ENCODE measurements at places on chromosomes 6 and 20. TPM values are rescaled to one million over a fixed set of nuclear protein-coding genes. Genes with fewer than 3 reads are reported as not detected.

The SLC17A3 gene
- total RNA-seq: 0.76 TPM

The CLDN20 gene
- total RNA-seq: not detected

The STX11 gene
- total RNA-seq: 29.0 TPM

The SIRPA gene
- total RNA-seq: not detected

- DNase-seq: no peak
These were observed 34.3 kb downstream of the PHF20 start for GRCh38 chr20:35806075-35806474.

DNA sequence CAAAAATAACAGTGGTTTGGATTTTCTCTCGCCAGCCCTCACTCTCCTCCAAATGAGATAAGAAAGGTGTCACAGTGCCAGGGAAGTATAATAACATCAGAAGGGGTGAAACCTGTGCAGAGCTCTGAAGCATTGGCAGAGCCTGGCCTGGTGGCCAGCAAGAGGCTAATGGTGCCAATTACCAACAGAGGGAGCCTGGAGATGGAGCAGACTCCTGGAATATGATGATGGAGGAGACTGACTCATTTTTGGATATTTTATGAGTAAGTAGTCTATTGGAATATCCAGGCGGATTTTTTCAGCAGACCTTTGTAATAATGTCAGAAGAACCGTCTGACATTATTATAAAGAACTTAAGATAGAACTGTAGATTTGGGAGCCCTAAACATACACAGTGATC lies 442.6 kb upstream of the MARCKS start:
- no peak for DNase-seq

DNA sequence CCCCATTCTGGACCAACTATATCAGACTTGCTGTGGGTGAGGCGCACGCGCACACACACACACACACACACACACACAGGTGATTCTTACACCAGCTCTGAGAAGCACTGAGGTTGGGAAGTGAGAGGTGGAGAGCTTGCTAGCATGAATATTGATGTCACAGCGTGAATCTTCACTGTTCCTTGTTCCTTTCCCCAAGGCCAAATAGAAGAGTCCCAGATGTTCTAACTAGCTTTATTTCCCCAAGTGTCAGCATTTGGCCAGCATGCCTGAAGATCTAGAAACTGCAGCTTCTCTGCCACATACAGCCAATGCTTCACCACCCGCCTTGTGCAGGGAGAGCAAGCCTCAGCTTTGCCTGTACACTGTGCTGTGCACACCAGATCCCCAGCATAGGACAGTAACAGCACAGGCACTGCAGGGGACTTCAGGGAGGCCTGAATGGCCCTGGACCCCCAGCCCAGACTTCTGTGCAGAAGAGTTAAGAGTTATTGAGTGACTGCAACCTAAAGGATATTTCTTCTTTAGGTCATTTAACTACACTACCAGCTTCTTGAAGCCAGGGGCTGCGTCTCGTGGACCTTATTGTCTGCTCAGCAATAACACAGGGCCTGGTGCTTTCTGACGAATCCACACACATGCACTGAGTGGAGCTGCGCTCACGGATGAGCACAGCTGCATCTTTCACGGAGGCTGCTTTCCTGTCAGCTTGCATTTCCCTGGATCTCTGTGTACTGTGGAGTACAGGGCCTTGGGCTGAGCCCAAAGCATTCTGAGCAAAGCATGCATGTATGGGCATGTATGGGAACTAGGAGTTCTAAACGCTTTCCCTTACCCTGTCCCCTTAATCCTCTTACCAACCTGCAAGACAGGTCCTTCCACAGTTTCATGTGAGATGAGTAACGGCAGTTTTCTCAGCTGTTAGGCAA lies 13.9 kb upstream of the CD93 start:
- no peak for DNase-seq

GRCh38 chr6:36853325-36853724 lies 14.1 kb upstream of the CPNE5 start:
- no peak for DNase-seq

DNA sequence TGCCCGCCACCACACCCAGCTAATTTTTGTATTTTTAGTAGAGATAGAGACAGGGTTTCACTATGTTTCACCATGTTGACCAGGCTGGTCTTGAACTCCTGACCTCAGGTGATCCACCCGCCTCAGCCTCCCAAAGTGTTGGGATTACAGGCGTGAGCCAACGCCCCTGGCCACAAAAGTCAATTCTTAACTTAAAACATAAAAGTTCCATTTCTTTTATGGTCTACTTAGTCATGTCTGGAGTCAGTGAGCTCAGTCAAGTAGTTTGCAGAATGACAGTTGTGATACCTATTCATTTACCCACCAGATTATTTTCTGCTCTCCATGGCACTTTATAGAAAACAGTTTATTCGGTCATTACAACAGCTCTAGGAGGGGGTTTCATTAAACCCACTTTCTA lies 103.1 kb upstream of the ESR1 start:
- no peak for DNase-seq
